Stimulated activated CD4-positive, alpha-beta T cell treated with anti-CD3 and anti-CD28 coated beads, TNF-alpha, amount 100 ng/mL, for 4 hours (primary cell): ENCODE measurements at places on chromosomes 7 and 10.

- no peak for DNase-seq
These were observed 190.3 kb upstream of the SHH start for GRCh38 chr7:156002362-156003066.

DNA sequence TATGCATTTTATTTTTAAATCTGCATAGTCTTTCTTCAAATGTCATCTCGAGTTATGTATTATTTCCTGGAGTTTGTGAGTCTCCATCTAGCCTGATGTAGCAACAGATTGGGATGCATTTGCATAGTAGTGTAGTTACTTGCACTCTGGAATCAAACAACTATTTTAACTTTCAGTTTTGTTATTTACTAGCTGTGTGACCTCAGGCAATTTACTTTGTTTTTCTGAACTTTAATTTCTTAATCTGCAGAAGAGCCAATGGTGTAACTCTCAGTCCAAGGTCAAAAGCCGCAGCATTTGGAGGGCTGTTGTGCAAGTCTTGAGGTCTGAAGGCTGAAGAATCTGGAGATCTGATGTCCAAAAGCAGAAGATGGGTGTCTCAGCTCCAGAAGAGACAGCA lies 175.8 kb upstream of the SORCS1 start:
- no peak for DNase-seq

- DNase-seq: no peak
These were observed 20.5 kb downstream of the PON3 start for GRCh38 chr7:95375591-95376257.

GRCh38 chr7:117857718-117858117 lies 15.5 kb downstream of the CTTNBP2 start:
- no peak for DNase-seq

DNA sequence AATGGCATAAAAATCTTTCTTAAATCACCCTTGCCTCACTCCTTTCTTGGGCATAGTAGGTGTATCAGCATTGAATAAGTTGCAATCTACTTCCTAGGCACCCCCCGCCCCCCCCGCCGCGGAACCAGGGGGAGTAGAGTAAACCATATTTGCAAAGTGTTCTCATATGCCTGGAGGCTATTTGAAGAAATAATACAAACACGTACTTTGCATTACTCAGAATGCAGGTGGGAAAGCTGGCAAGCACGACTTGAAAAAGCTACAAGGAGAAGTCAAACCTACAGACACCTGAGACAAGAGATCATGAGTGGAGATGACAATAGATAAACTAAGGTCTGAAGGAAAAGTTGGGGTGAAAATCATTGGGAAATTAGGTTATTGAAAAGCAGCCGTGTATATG lies 65.6 kb downstream of the POM121L12 start:
- DNase-seq: no peak

- DNase-seq: no peak
These were observed 280.5 kb downstream of the POM121L12 start for GRCh38 chr7:53315981-53316380.

GRCh38 chr10:125093199-125093973 lies 67.0 kb downstream of the CTBP2 start:
- DNase-seq: no peak

DNA sequence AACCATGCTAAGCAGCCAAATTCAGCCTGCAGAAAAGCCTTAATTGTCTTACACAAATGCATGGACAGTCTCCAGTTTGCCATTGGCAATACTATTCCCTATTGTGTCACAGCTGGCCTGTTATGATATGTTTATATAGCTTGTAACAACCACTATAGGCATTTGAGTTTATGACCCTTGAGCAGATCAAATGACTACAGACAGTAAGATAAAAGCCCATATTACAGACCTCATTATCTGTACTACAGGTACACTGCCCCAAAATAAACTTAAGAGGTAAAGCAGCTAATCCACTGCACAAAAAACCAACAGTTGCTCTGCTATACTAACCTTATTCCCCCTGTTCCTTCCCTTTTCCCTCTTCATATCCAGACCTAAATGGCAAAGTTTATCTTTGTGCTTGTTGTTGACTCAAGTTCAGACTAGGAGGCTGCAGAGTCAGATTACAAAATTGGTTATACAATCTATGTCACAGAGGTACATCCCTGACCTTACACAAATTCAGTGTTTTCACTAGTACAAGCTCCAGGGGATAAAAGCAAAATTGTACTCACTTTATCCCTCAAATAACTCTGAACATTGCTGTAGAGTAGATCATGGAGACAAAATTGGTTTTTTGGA lies 218.4 kb downstream of the GRM8 start:
- no peak for DNase-seq

- no peak for DNase-seq
These were observed 199.4 kb downstream of the ELMO1 start for GRCh38 chr7:37249240-37249639.

DNA sequence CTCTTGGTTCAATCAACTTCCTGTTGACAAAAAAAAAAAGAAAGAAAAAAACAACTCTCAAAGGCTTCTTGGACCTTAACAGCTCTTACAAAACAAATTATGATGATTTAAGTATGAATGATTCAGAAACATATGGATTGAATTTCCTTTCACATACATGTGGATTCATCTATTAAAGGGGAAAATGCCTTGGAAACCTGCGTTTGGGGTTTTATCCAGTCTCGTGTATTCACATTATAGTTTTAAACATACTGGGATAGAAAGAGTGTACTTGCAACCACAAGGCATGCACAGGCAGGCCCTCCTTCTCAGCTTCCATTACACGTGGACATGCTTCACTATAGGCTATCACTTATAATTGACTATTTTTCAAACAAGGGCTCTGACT lies 286.7 kb downstream of the INHBA start:
- DNase-seq: no peak

- no peak for DNase-seq
These were observed 105.8 kb downstream of the ARHGAP21 start for GRCh38 chr10:24617771-24618396.

DNA sequence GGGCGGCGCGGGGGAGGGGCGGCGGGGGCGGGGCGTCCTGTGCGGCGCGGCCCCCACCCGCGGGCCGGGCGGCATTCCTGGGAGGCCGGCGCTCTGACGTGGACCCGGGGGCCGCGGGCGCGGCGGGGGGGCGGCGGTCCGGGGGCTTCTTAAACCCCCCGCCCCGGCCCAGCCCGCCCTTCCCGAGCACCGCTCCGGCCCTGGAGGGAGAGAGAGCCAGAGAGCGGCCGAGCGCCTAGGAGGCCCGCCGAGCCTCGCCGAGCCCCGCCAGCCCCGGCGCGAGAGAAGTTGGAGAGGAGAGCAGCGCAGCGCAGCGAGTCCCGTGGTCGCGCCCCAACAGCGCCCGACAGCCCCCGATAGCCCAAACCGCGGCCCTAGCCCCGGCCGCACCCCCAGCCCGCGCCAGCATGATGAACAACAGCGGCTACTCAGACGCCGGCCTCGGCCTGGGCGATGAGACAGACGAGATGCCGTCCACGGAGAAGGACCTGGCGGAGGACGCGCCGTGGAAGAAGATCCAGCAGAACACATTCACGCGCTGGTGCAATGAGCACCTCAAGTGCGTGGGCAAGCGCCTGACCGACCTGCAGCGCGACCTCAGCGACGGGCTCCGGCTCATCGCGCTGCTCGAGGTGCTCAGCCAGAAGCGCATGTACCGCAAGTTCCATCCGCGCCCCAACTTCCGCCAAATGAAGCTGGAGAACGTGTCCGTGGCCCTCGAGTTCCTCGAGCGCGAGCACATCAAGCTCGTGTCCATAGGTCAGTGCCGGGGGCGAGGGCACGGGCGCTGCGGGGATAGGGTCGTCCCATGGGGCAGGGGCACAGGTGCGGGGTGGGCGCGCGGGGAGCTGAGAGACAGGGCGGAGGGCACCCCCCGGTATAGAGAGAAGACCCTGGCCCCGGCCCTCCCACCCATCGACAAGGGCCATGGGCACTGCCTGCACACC lies at the start of gene FLNC:
TSS of gene FLNC (plus strand) at position 176 of the 947 bp plus-strand sequence. CDS start at position 408, 232 bp downstream.
- peak; percentile 12 for DNase-seq

- no peak for DNase-seq
These were observed 817.5 kb downstream of the NRG3 start for GRCh38 chr10:82692458-82692857.

DNA sequence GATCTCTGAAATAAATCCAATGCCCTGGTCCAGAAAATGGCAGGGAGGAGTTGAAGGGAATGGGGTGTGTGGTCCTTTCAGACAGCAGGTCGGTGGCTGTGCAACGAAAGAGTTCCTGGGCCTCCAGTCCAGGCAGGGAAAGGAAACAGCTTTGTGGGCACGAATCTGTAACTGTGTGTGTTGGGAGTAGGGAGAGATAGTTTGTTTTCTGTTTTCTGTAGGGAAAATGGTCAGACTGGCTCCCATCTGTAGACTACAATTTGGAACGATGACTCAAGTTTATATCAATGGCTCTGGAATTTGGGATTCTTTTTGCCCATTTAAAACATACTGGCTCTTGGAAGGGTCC lies 2.6 kb upstream of the HOXA9 start:
- no peak for DNase-seq

GRCh38 chr7:125278318-125278717 lies 348.7 kb upstream of the POT1 start:
- DNase-seq: no peak

GRCh38 chr7:13990319-13990983 lies 985 bp upstream of the ETV1 start:
- no peak for DNase-seq

GRCh38 chr10:34337917-34338316 lies 477.2 kb downstream of the PARD3 start:
- no peak for DNase-seq

DNA sequence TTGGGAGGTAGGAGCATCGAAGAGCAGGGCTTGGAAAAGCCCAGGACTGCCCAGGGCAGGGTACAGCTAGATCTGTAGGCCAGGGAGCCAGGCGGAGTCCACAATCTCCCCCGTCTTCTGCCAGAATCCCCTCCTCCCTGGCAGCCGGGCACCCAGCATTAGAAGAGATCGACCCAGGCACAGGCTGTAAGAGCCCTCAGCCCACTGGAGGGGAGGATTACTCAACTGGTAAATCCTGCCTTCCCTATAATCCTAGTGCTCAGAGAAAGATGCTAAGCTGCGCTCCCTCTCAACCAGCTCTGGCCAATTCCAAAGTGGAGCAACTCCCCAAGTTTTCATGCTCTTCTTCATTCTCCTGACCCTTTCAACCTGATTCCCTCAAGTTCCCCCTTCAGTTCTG lies 3.2 kb downstream of the SPOCK2 start:
- no peak for DNase-seq

DNA sequence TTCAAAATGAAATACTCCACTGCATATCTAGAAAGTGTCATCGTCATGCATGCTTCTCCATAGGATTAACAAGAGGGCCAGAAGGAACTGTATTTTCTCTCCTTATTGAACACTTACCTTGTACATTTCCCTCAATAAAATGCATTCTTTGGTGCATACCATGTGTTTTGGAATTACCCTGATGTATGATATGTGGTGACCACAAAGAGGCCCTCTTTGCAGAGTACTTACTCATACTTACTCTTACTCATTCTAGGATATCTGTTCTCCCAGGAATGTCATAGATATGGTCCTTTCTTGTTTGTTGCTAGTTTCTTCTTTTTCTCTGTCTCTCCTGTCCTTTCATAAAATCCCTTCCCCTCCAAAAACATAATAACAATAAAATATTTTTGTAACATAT lies 1087.1 kb upstream of the POT1 start:
- DNase-seq: no peak

- DNase-seq: no peak
These were observed 24.5 kb upstream of the PPP1R9A start for GRCh38 chr7:94882891-94883290.

GRCh38 chr10:28307267-28307666 lies 4.4 kb upstream of the MPP7 start:
- no peak for DNase-seq

DNA sequence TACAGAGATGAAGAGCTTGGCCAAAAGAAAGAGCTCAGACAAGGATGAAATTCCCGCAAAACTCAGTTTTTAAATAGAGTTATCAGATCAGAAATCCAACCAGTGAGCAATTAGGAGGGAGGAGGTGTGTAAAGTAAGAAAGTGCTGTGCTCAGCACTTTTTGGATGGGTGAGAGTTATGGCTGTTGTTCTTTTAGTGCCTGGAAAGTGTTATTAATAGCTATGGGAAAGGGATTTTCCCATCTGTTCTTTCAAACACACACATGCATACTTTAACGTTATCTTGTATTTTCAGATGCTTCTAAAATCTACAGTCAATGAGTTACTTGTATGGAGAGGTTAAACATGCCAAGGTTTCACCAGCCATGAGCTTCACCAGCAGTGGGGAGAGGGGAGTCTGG lies 107.3 kb upstream of the TMEM72 start:
- no peak for DNase-seq

DNA sequence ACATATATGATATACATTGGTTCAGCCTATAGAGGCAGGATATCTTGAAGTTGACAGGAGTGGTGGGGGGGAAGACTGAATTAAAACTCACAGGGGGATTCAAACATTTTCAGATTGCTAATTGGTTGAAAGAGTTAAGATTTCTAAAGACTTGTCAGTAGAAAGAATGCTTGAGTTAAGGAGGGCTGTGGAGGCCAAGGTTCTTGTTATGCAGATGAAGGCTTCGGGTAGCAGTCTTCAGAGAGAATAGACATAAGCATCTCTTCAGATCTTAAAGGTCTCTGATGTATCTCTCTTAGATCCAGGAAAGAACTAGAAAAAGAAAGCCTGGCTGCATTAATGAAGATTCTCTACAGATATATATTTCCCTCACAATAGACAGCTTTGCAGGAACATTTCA lies 209.8 kb upstream of the SEMA3D start:
- no peak for DNase-seq

DNA sequence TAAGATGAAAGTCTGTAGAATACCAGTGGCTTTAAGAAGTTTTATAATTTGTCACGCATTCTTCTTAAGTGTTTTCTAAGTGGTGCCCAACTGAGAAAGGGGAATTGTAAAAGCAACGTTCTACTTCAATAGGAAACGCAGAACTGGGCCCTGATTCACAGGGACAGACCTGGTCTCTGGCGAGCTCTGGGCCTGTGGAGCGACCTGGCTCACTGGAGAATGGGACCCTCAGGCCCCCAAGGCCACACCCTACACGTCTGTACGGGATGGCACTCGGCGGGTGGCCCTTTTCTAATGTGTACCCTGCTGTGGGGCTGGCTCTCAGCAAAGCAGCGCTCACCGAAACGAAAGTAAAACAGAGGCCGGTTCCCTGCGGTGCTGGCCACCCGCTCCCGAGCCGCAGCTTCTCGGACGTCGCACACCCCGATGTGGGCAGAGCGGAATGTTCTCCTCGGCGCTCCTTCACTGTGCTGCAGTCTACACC lies 205.0 kb downstream of the DIP2C start:
- no peak for DNase-seq

DNA sequence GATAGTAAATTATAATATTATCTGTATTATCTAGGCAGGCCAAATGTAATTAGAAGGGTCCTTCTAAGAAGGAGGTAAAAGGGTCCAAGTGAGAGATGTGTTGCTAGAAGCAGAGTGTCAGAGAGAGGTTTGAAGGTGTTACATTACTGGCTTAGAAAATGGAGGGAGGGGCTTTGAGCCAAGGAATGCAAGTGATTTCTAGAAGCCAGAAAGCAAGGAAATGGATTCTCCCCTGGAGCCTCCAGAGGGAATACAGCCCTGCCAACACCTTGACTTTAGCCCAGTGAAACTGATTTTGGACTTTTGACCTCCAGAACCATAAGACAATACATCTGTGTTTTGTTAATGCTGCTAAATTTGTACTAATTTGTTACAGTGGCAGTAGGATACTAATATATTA lies 97.9 kb upstream of the IL6 start:
- DNase-seq: no peak

- no peak for DNase-seq
These were observed 233.9 kb downstream of the ZNF248 start for GRCh38 chr10:37623506-37623905.

- no peak for DNase-seq
These were observed 31.2 kb downstream of the DYNC2I1 start for GRCh38 chr7:158887594-158887993.
